ENCODE measurements at places on chromosomes 6 and 20.

- no peak for DNase-seq
- no peaks in the 10 kb centered on the region for H3K36me3 ChIP-seq
- no peaks in the 10 kb centered on the region for H3K27me3 ChIP-seq
- no peak overlapping the region for H3K27ac ChIP-seq
- no peaks in the 10 kb centered on the region for H3K4me1 ChIP-seq
Observed at GRCh38 chr20:10868299-10868698, 194.5 kb upstream of the JAG1 start.

- no peak overlapping the region for H3K4me3 ChIP-seq
- H3K27ac ChIP-seq, result no peak overlapping the region
- no peaks in the 10 kb centered on the region for H3K27me3 ChIP-seq
- DNase-seq, result no peak
- no peaks in the 10 kb centered on the region for H3K4me1 ChIP-seq
Observed at GRCh38 chr6:132446141-132446854, 45.0 kb upstream of the MOXD1 start.

DNA sequence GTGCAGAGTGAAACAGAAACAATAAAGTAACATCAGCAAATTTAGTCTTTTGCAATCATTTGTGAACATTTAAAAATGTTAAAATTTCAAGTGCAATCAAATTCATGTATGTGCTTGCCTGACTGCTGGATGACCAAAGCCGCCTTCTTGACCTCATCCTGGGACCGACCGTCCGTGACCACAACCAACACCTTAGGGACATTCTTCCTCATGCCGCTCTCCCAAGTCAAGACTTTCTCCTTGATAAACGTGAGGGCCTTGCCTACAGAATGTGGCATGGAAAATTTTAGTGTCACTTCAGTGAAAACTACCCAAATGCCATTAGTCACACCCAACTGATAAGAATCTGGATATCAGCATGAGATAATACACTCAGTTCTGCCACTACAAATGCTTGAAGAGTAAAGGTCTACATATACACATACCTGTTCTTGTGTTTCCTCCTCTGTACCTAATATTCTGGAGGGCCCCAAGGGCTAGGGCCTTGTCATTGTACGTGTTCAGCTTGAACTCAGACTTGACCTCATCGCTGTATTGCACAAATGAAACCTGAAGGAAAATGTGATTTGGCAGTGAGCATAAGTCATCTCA is 86.8 kb downstream of the COL12A1 start:
- no peaks in the 10 kb centered on the region for H3K27me3 ChIP-seq
- peaks cover 12% of the 10 kb centered on the region for H3K36me3 ChIP-seq
- no peak overlapping the region for H3K4me3 ChIP-seq
- DNase-seq, result no peak

- H3K27ac ChIP-seq, result no peak overlapping the region
- no peak overlapping the region for H3K4me3 ChIP-seq
- DNase-seq, result no peak
- H3K27me3 ChIP-seq, result no peaks in the 10 kb centered on the region
Observed at GRCh38 chr6:158323561-158323958, 11.3 kb downstream of the TULP4 start.

DNA sequence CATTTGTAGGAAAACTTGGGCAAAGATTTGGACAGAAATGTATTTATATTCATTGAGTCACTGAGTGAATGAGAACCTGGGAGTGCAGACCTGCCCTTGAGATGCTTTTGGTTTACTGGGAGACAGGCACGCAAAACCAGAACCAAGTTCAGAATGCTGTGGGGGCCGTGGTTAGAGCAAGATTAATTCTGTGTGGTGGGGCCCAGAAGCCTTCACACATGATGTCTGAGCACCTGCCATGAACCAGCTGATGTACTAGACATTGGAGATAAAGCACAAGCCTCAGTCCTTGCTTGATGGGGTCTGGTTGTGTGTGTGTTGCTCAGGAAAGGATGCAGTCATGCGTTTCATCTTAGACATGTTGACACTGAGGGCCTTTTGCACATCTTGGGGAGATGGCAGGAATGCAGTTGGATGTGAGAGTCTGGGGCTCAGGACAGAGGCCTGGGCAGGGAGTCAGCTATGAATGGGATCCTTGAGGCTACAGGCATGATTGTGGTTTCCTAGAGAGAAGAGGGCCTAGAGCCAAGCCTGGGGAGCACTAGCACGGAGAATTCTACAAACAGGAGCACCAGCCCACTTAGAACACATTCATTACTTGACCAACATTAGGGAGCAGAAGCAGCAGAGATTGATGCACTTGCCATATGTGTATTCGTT is 114.3 kb upstream of the TMEM181 start:
- no peak for DNase-seq
- peaks cover 4% of the 10 kb centered on the region for H3K4me1 ChIP-seq
- no peak overlapping the region for H3K4me3 ChIP-seq
- peaks cover 7% of the 10 kb centered on the region for H3K36me3 ChIP-seq

GRCh38 chr6:148947621-148948444 is 201.0 kb downstream of the UST start:
- H3K4me3 ChIP-seq, result no peak overlapping the region
- H3K27ac ChIP-seq, result no peak overlapping the region
- H3K27me3 ChIP-seq, result no peaks in the 10 kb centered on the region
- no peaks in the 10 kb centered on the region for H3K4me1 ChIP-seq
- no peaks in the 10 kb centered on the region for H3K36me3 ChIP-seq
- peak; percentile 89 for DNase-seq

DNA sequence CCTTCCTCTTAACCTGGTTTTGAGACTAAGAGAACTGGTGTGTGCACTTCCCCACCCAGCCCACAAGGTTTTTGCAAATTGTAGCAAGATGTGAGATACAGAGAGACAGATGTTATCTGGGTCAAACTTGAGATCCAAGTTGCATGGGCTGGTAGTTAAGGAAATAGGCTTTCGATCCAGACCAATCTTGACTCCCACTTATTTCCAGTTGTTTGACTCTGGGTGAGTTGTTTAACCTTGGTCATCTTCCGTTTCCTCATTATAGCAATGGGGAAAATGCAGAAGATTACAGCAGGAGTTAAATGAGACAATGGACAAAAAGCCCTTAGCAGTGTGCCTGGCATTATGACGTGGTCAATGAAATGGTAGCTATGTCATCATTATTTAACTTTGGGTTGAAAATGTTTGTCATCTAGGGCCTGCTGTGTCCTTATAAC is 1.7 kb downstream of the SNX21 start:
- peaks cover 44% of the 10 kb centered on the region for H3K4me1 ChIP-seq
- H3K4me3 ChIP-seq, result peak overlapping the region; percentile 72
- H3K27me3 ChIP-seq, result no peaks in the 10 kb centered on the region
- no peak for DNase-seq
- H3K27ac ChIP-seq, result peak overlapping the region; percentile 93

DNA sequence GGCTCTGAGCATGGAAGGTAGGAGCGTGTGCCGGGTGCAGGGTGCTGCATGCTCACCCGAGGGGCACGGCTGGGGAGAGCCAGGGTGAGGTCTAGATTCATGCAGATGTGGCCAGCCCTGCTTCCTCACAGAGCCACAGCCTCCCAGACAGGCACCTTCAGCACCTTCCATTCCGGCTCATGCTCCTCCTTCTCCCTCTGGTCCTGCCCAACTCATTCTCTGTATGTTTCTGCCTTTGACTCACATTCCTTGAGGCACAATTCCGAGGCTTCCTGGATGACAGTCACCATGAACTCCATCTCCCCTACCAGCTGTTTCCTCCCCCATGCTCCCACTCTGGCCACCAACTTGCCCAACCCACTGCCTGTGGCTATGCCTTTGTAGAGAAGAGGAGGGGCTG is 35.4 kb downstream of the DACT2 start:
- no peak overlapping the region for H3K4me3 ChIP-seq
- no peak overlapping the region for H3K27ac ChIP-seq
- DNase-seq, result no peak
- no peaks in the 10 kb centered on the region for H3K27me3 ChIP-seq
- H3K4me1 ChIP-seq, result no peaks in the 10 kb centered on the region
- H3K36me3 ChIP-seq, result no peaks in the 10 kb centered on the region

GRCh38 chr20:62222972-62223371 is 2.9 kb upstream of the HRH3 start:
- no peaks in the 10 kb centered on the region for H3K4me1 ChIP-seq
- H3K27me3 ChIP-seq, result peaks cover 93% of the 10 kb centered on the region
- no peak for DNase-seq
- H3K27ac ChIP-seq, result no peak overlapping the region
- H3K36me3 ChIP-seq, result no peaks in the 10 kb centered on the region

DNA sequence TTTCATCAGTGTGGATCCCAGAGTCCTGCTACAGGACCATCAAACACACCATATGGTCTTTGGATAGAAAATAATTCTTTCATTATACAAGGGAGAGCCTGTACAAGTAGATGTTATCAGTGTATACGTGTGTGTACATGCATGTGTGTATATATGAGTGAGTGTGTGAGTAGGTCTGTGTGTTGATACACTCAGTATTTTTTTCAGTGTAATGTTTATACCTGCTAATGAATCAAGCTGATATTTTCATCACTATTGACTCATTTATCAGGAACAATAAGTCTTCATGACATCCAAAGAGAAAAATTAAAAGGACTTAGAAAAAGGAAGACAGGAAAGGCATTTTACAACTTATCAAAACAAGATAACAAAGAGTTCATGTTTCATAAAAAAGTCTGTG is 66.5 kb downstream of the EPM2A start:
- H3K27me3 ChIP-seq, result no peaks in the 10 kb centered on the region
- H3K4me1 ChIP-seq, result no peaks in the 10 kb centered on the region
- H3K27ac ChIP-seq, result no peak overlapping the region

DNA sequence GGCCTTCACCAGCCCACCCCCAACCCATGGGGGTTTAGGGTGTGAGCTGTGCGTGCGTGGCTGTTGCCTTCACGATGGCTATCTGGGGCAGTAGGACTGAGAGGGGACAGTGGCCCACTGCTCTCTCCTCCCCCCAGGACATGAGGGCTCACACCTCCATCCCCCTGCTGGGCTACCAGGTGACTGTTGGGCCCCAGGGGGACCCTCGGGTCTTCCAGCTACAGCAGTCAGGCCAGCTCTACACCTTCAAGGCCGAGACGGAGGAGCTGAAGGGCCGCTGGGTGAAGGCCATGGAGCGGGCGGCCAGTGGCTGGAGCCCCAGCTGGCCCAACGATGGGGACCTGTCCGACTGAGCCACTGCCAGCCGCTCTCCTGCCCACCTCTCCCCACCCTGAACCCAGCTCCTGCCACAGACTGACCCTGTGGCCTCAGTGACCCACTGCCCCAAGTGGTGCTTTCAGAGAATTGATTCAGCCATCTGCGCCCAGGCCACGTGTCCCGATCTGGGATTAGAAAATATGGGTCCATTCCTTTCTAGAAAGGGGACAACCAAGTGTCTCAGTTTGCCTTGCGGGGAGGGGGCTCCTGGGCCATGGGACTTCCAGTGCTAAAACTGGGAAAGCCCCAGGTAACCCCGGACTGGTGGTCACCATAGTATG is 22.5 kb downstream of the FGD2 start:
- peaks cover 2% of the 10 kb centered on the region for H3K27me3 ChIP-seq
- H3K27ac ChIP-seq, result no peak overlapping the region
- H3K4me1 ChIP-seq, result no peaks in the 10 kb centered on the region
- H3K4me3 ChIP-seq, result no peak overlapping the region
- no peaks in the 10 kb centered on the region for H3K36me3 ChIP-seq

All from tibial artery (tissue), 4 donors.